ENCODE measurements at places on chromosomes 2 and 18.

DNA sequence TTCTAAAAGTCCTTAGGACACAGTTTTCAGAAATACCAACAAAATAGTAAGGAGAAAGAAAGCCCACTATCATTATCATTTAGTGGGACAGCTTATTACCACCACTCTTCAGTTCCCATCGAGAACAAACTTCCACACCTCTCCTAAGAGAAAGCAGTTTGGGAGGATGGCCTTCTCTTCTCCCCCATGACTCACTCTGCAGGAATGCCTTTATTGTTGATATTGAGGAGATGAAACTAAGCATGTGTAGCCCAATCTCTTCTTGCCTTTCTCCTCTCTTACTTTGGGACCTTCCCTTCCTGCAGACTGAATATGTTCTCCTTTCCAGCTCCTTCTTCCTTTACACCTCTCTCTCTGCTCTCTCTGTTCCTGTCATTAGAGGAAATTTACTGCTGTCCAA is 30.0 kb upstream of the ERMN start:
- DNase-seq = no peak

DNA sequence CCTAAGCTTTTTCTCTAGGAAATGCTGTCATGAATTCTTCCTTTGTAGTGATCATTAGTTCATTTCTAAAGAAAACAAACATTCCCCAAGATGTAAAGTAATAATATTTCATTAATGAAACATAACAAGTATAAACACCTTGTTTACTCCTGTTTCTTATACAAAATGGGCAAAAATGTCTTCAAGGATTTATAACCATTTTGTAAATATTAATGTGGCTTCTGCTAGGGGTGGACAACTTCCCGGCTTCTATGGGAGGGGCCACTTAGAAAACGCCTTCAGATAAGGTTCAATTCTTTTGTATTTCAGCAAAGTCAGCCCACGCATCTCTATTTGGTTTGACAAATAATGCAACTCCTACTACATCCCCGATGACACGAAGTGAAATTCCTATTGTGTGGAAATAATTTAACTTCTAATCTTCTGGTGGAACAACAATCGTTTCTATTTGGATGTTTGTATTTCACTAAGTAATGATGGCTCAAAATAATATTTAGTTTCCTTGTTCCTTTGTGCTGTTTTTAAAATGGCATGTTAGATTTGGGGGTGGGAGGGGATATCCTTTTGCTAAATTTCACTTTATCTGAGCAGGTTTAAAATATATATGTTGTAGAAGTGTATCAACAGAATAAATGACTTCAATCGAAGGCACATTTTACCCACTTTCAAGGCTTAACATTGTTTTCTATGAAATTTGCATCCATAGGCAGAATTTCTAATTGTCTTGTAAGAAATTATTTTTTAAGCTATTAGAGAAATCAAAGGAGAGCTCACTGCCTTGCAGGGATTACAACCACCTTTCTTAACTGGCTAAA is 14.7 kb upstream of the HOXD1 start:
- no peak for DNase-seq

DNA sequence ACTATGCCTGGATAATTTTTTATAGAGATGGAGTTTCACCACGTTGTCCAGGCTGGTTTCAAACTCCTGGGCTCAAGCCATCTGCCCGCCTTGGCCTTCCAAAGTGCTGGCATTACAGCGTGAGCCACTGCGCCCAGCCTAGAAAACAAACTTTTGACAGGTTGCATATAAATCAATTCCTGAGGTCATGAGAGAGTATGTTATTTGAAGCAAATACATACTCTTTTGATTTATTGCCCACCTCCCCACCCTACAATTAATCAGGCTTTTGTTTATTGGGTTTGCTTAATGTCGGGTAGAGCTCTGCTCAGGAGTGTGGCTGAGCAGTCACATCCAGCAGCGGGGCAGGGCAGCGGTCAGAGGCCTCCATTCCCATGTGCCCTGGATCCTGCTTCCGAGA is 37.9 kb upstream of the ASB1 start:
- DNase-seq = no peak

DNA sequence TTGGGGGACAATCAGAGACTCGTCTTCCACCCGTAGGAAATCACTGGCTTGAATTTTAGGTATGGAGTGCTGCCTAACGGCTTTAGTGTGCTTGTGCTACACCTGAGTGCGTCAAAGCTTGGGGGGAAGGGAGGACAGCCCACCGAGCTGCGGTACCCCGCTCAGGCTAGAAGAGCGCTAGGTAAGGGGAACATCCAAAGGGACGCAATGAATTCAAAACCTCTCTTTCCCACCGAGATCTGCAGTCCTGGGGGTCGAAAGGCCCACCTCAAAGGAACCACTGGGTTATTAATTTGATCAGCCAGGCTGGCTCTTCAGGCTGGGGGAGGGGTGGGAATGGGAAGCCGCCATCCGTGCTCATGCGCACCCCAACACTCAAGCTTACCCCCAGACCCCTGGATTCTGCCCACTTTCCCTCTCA is 2.7 kb downstream of the EPHA4 start:
- no peak for DNase-seq

DNA sequence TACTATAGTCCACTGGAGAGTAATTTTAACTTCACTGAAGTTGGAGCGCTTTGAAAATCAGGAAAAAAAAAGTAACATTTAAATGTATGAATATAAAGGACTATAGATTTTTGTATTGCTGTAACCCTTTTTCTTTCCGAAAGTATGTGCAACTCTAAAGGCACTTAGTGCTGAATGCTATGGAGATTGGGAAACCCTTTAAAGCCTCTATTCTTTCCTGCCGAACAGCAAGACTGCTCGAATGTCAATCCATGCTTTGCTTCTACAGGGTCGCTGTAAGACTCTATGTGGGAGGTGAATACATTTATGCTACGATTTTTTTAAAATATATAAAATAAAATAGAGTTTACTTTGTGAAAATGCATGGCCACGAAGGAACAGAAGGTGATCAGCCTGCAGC is 825 bp downstream of the GRB14 start:
- no peak for DNase-seq
